ENCODE measurements at places on chromosomes 3 and 15.

DNA sequence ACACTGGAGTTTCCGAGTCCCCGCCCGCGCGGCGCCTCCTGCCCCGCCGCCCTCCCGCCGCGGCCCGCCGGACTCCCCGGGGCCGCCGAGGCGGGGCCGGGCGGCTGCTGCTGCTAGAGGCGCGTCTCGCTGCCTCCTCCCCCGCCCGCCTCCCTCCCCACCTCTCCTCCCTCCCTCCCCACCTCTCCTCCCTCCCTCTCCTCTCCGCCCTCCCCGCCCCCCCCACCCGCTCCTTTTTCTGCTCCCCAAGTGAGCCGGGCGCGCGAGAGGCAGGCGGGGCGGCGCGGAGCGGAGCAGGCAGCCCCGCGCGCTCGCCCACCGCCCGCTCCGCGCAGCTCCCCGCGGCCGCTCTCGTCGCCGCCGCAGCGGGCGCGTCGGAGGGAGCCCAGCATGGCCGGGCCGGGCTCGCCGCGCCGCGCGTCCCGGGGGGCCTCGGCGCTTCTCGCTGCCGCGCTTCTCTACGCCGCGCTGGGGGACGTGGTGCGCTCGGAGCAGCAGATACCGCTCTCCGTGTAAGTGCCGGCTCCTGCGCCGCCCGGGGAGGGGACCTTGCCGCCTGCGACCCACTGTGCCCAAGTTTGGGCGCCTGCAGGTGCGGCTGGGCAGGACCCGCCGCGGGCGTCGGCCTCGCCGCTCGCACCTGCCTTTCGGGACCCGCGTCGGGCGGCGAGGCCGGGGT, at the start of gene CACNA2D3:
TSS of gene CACNA2D3 (plus strand) at position 229 of the 679 bp plus-strand sequence.
- DNase-seq, result no peak

- no peak for DNase-seq
Observed at GRCh38 chr15:74431645-74432044, 2.1 kb downstream of the SEMA7A start.

- DNase-seq, result no peak
Observed at GRCh38 chr3:11996480-11996879, 7.7 kb upstream of the SYN2 start.

- no peak for DNase-seq
Observed at GRCh38 chr15:38085114-38085513, 150.7 kb downstream of the TMCO5A start.

DNA sequence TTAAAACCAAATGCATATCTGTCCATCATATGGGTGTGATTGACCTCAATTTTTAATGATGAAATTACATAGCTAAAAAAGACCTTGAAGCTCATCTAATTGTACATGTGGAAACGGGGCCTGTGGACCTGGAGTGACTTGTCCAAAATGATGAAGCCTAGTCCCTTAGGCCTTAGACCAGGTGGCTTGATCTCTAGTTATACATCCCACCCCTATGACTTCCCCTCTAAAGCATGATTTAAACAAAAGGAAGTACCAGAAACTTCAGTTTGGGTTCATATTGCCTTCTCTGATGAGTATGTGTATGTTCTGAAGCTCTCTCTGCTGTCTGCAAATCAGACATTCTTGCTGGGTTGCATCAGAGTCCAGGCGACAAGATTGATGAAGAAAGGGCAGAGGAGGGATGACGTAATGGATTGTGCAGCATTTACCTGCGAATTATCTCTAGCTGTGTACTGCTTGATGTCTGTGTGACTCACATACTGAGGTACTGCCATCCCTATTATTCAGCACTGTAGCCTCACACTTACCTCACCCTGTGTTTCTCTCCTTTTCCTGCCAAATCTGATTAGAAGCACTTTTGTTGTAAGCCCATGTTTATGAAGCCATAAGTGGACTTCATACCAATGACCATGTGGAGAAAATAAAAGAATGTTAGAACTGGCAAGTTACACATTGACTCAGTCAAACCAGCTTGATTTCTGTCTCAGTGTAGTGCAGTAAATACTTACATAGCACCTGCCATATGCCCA, 111.5 kb downstream of the FILIP1L start:
- no peak for DNase-seq

DNA sequence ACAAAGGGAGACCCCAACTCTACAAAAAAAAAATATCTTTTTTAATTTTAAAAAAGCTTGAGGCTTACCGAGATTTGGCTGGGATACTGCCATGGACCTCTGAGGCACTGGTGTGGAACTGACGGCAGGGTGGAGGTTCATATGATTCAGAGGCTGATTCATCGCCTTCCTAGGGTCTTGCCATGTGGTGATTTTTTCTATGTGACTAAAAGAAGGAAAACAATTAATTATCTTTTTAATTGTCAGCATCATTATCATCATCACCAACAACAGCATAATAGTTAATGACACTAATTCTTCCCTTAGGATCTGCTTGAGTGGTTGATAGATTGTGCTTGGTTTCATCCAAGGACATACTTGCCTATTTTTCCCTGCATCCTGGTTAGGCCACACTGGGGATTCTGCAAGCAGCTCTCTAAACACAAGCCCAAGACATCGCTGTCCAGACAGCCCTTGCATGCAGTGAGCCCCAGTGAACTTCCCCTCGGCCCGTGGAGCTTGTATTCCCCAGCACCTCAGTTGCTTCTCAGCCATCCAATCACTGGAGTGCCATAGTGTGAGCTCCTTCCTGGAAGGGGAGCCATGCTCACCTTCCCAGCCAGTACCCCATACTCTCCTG, 84.9 kb downstream of the WWTR1 start:
- DNase-seq, result no peak

- DNase-seq, result no peak
Observed at GRCh38 chr3:73024836-73025235, 28.2 kb downstream of the PPP4R2 start.

- no peak for DNase-seq
Observed at GRCh38 chr3:156888576-156888975, 62.4 kb downstream of the LEKR1 start.

GRCh38 chr3:140143367-140144069, 208.5 kb downstream of the CLSTN2 start:
- DNase-seq, result no peak

- peak; percentile 21 for DNase-seq
Observed at GRCh38 chr15:85485956-85486567, 105.7 kb downstream of the AKAP13 start.

GRCh38 chr15:53324061-53324460, 435.4 kb downstream of the WDR72 start:
- DNase-seq, result no peak

DNA sequence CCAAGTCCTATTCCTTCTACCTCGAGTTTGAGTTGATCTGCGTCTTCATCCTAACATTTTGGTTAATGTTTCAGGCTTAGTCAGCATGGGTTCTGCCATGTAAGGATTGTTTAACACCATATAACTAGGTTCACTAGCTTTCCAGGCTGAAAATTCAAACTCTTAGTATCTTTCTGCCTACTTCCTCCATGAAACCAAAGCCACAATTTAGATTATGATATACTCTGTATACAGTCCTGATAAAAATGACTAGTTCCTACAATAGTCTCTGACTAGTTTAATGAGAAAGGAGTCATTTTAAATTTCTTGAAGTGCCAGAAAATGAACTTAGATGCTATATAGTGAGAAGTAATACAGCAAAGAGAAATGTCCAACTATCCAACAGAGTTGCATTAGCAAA, 6.6 kb upstream of the BTLA start:
- no peak for DNase-seq

GRCh38 chr3:140152851-140153639, 218.1 kb downstream of the CLSTN2 start:
- no peak for DNase-seq

DNA sequence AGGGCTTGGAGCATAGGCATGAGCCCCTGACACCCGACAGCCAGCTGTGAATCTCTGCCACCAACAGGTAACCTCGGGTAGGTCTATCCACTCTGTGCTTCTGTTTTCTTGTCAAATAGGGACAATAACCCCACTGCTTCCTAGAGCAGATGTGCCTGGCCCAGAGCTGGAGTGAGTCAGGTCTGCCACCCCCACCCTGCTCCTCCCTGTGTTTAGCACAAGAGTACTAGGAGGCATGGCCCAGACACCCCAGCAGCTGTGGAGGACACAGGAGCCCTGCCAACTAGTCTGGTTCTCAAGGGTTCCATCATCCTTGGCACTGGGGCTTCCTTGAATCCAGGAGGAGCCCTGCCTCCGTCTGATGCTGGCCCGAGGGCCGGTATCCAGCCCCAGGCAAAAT, 33.7 kb upstream of the TMEM115 start:
- DNase-seq, result no peak

- DNase-seq, result no peak
Observed at GRCh38 chr3:56087451-56088053, 380.7 kb downstream of the ERC2 start.

DNA sequence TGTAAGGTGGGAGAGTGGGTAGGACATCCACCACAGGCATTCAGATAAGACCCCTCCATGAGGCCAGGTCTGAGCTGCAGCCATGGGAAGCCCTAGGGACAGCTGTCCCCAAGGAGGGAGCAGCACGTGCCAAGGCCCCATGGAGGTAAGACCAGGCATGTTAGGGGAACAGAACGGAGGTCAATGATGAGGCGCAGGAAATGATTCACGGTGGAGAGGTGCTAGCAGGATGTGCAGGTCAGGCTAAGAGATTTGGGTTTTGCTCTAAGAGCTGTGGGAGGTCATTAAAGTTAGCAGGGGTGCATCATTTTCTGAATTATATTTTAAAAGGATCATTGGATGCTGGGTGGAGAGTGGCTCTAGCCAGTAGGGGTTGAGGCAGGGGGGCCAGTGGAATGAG, 66.4 kb upstream of the SNRPA1 start:
- no peak for DNase-seq

GRCh38 chr3:139122221-139122581, 77.5 kb upstream of the PRR23C start:
- no peak for DNase-seq

GRCh38 chr15:73751899-73752805, 999 bp downstream of the INSYN1 start:
- no peak for DNase-seq

DNA sequence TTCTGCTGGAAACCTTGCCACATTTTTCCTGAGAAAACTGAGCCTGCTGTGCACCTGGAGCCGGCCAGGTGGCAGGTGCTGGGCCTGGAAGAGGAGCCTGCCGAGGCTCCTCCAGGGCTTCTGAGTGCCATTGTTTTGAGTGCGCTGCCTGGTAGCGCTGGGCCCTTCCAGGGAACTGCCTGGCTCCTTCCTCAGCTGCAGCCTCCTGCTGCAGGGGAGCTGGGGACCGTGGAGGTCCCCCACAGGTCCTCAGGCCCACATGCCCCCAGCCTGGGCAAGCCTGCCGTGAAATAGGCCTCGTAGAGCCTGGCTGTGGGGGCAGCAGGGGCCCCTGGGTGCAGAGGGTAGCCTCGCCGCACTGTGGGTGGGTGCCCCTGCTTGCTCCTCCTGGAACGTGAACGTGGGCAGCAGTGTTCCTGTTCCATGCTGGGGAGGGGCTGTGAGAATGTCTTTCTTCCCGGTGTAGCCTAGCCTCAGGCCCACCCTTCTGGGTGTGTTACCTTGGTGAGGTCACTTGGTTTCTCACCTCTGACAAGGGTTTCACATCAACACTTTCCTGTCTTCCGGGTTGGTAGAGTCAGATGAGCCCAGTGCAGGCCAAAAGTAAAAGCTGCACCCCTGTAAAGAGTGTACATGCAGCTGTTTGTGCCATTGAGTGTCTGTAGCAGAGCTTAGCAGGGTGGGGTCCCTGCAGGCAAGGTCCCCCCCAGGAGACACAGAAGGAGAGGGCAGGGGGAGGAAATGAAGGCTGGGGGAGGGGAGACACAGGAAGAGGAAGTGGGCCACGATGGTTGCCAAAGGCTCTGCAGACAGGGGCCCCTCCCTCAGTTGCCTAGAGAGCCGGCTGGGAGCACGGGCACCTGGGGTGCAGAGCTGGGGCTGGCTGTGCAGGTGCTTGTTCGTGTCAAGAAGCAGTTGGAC, 34.5 kb downstream of the KLF13 start:
- peak; percentile 67 for DNase-seq

- no peak for DNase-seq
Observed at GRCh38 chr15:101504866-101505609, 15.5 kb upstream of the PCSK6 start.

- DNase-seq, result no peak
Observed at GRCh38 chr15:52481915-52482314, 46.8 kb downstream of the MYO5A start.

DNA sequence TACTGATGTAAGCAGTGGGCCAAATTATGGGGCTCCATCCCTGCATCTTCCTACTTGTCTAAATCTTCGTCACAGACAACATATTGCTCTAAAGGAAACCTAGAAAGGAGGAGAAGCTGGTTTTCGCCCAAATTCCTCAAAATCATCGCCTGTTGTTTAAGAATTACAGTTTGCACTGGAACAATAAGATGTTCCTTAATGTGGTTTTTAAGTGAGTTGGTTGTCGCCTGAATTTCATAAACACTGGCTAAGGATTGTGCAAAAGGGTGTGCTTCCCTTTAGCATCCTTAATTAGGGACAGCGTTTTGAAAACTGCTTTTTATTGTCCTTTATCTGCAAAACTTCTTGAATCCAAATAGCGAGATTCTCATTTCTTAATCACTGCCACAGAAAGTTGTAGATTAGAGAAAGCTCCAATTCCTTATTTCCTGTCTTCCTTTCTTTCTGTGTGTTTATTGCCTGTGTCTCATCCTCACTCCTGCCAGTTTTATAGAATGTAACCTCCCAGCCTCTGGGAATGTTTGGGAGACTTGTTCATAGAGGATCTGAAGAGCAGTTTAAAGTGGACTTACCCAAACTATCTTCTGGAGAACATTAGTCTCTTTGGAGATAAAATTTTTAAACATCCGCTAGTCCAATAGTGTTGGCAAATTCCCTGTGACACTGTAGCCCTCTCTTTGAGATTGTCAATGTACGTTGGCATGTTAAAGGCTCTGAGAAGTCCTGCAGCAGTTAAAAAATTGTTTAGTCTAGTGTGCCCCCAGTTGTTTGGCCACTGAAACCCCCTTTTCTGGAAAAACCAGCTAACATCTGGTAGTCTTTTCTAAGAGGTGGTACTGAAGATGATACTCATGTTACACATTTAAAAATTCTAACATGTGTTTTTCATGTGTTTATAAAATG, 50.4 kb downstream of the FLNB start:
- no peak for DNase-seq

GRCh38 chr3:43869491-43869890, 178.8 kb downstream of the ABHD5 start:
- no peak for DNase-seq

DNA sequence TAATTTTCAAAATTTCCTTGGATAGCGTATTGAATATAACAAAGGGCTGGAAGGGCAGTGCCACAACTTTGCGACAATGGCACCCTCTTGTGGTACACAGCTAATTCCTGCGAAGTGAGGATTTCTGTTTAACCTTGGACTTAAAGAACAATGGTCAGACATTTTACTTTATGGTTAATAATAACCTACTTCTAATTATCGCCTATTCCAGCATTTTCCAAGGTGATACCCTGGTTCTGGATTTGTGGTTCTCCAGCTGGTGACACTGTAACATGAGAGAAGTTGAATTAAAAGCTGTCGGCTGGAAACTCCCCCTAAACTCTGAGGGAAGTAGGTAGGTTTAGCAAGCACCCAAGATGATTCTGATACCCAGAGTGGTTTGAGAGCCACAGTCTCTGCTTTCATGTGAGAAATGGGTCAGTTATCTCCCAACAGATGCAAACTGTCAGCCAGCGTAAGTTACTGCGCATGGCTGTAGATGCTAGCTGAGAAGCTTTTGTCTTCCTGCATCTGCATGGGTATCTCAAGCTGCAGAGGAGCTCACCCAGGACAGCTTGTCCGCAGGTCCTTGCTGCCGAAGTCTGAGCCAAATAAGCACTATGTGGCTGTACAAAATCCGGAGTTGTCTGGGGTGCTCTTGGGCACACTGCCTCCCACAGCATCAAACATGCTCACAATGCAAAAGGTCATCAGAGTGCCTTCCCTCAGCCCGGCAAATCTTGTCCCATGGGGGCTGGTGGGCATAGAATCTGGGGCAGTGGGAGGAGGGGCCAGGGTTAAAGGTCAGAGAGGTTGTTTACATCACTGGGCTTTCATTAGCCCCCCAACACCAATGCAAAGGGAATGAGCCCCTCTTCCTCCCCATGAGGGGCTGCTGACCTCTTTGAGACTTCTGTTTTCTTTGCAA, 6.6 kb upstream of the CHSY1 start:
- no peak for DNase-seq
